ENCODE measurements at places on chromosomes 4 and X. TPM values are rescaled to one million over a fixed set of nuclear protein-coding genes. Genes with fewer than 3 reads are reported as not detected.

FGB gene
- 0.61 TPM for total RNA-seq

LONRF3 gene
- total RNA-seq, result 11.8 TPM

LRAT gene
- total RNA-seq, result 0.38 TPM

PABPC1L2B gene
- total RNA-seq, result not detected

GRCh38 chr4:25001509-25001908, 29.2 kb downstream of the LGI2 start:
- no peak for DNase-seq

DNA sequence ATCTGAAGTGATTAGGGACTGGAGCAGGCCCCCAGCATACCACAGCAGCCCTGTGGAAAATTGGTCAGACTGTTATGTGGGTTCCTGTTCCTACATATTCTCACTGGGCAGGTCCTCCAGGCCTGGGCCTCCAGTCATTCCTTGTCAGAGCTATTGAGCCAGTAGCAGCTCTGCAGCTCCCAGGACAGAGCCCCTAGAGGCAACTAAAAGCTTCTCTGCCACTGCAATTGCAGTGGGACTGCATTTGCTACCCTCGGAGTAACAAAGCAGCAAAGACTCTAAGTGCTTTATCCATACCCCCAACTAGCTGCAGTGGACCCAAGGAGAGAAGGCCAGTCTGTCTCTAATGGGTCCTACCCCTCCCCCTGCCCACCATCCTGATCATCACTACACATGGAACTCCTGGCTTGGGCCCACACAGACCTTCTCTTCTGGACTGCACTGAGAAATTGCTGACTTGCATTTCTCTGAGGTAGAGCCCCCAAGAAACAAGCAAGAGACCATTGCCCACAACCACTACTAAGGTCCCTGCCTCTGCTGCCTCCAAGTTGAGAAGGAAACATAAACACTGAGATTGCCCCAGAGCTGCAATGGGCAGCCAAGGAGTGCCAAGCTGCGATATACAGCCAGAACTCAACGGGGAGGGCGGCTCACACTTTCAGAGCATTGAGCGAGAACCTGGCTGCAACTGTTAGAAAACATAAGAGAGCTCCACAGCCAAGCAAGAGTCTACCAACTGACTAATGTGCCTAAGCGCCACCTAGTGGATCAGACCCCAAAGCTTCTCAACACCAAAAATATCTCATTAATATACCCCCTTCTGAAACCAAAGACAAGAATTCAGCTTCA, 738.7 kb upstream of the NDST4 start:
- peak; percentile 36 for DNase-seq

- no peak for DNase-seq
Observed at GRCh38 chr4:76300012-76300411, 6.5 kb upstream of the STBD1 start.

DNA sequence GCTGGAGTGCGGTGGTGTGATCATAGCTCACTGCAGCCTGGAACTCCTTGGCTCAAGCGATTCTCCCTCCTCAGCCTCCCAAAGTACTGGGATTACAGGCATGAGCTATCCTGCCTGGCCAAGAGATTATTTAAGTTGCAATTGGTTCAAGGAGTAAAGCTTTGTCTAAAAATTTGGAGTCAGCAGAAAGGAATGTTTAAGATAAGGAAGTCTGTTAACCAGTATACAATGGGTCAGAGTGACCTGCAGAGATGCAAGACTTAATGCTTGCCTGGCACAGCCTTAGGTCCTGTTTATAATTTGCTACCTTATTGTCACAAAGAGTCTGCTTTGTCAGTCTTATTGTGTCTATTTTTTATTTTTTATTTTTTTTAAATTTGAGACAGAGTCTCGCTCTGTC, 826.2 kb downstream of the NLGN4X start:
- no peak for DNase-seq

GRCh38 chrX:56564164-56564885, 898 bp downstream of the UBQLN2 start:
- no peak for DNase-seq

GRCh38 chr4:141121768-141122454, 11.4 kb downstream of the RNF150 start:
- DNase-seq, result no peak

GRCh38 chr4:89757154-89757719, 79.7 kb downstream of the SNCA start:
- DNase-seq, result no peak

All from NCI-H460 (cell line).